Stimulated activated CD8-positive, alpha-beta memory T cell treated with anti-CD3 and anti-CD28 coated beads, Interleukin-4, amount 100 ng/mL, for 1 hour (primary cell): ENCODE measurements at places on chromosomes 1 and 21.

DNA sequence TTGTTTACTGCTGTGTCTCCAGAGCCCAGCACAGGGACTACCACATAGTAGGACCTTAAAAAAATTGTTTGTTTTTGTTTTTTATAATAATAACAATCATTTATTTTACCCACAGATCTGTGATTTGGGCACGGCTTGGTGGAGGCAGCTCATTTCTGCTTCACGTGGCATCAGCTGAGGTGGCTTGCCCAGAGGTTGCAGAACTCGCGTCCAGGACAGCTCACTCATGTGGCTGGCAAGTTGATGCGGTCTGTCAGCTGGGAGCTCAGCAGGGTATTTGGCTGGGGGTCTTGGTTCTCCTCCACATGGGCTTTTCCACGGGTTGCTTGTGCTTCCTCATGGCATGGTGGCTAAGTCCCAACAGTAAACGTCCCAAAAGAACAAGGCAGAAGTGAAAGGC lies 2.9 kb upstream of the SYNC start:
- DNase-seq, result no peak

GRCh38 chr1:232813097-232813496 lies 7.9 kb downstream of the MAP10 start:
- DNase-seq, result no peak

DNA sequence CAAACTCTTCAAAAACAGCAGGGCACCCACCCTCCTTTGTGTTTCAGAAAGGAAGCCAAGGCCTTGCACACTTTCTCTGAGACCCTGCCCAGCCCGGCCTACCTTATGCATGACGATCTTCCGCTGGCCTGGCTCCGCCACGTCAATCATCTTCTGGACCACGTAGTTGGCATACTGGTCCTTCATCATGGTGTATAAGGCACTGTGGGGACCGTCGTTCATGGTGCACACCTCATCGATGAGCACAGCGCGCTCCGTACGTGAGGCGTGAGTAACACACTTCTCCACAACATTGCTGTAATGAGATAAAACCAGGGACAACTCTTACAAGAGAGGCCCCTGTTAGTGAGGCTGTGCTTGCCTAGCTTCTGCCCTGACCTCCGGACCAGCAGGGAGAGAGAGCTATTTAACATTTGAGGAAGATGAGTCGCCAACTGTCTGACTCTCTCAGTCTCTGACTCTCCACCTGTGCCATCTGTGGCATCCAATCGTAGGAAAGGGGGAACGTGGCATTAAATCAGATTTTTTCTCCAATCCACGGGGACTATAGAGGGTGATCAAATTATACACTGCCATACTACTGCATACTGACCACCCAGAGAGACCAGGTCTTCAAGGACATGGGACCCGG lies 28.1 kb upstream of the SDC3 start:
- no peak for DNase-seq

- DNase-seq, result no peak
These were observed 37.8 kb upstream of the CCSAP start for GRCh38 chr1:229380536-229381160.

GRCh38 chr1:157218671-157219070 lies 80.5 kb upstream of the ETV3 start:
- no peak for DNase-seq
